Hematopoietic multipotent progenitor cell treated with erythropoietin and hydrocortisone succinate and interleukin-3 and kit ligand, for 8 days (in vitro differentiated cells): ENCODE measurements at places on chromosomes 6 and 20.

GRCh38 chr6:80541886-80542285 lies 435.4 kb downstream of the BCKDHB start:
- DNase-seq = no peak

GRCh38 chr6:139134817-139135577 lies at the start of gene HECA:
TSS of gene HECA (plus strand) at chr6:139135080. CDS start at chr6:139135397, 317 bp downstream.
- peak; percentile 88 for DNase-seq

GRCh38 chr6:134394905-134395304 lies 77.0 kb upstream of the SGK1 start:
- no peak for DNase-seq

GRCh38 chr6:144568241-144568640 lies 283.1 kb downstream of the UTRN start:
- no peak for DNase-seq

GRCh38 chr6:132726608-132726975 lies 12.7 kb upstream of the VNN1 start:
- no peak for DNase-seq

DNA sequence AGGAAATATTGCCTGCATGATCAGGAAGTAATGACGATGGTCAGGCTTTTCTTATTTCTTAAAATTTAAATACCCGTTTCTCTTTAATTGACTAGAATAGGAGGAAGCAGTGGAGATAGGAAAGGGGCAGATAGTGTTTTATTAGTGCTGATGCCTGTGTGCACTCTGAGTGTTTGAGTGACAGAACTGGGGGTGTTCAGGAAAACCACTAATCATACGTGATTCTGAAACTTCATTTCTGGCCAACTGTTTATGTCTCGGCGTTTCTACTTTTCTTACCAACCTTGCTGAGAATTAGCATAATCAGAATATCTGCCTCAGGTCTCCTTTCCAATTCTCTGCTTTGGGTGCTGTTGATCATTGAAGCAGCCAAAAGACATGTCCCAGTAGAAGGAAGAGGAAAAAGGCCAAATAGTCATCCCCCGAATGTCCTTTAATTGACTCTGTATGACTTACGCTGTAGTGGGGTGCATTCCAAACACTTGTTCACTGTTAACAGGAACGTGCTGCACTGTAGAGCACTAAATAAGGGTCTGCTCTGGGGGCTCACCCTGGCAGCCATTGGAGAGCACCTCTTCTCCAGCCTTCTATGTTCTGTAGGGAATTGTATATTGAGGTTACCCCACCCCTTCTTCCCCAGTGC lies 152.9 kb downstream of the JARID2 start:
- no peak for DNase-seq

DNA sequence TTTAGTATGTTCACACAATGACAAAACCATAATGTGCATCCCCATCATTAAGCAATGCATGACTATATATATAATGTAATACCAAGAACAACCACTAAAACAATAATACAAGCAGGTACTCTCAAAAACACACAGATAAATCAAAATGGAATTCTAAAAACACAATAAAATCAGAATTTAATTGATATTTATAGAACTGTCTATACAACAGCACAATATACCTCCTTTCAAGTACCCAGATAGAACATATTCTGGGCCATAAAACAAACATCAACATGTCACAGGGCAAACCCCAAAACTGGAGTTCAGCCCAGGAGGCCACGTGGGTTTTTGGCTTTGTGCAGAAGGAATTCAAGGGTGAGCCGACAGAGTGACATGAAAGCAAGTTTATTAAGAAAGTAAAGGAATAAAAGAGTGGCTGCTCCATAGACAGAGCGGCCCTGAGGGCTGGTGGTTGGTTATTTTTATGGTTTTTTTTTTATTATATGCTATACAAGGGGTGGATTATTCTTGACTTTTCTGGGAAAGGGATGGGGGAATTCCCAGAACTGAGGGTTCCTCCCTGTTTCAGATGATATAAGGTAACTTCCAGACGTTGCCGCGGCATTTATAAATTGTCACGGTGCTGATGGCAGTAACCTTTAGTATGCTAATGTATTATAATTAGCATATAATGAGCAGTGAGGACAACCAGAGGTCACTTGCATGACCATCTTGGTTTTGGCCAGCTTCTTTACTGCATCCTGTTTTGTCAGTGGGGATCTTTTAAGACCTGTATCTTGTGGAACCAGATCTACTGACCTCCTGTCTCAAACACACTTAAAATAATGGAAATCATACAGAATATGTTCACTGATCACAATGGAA lies 5.6 kb downstream of the RAB23 start:
- no peak for DNase-seq

DNA sequence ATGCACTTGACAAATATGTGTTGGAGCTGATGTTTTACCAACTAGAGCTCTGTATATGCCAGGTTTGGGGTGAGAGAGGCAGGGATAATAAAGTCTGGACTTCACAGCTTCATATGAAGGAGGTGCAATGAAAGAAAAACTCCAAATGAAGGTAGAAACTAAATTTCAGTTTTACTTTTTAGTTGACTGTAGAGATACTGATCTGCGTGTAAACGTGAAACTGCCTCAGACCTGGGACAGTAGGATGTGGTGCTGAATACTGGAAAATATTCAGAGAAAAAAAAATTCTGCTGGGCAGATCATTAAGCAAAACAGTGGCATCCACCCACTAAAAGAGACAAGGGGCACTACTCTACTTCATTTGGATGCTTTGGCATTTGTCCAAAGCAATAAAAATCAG lies 94.5 kb downstream of the BACH2 start:
- no peak for DNase-seq

DNA sequence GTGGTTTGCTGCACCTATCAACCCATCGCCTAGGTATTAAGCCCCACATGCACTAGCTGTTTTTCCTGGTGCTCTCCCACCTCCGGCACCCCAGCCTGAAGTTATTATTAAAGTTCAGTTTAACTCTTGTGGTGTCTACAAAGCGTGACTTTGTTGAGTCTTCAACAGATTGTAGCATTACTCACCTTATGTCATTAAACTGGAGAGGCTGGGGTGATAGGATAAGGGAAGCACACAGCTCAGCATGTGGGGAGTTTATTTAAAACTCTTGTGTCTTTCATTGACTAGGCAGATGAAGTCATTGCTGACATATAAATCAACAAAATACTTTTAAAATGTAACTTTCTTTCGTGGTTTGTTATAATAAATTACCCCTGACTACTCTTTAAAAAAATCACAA lies 84.7 kb upstream of the GCM1 start:
- DNase-seq = no peak

DNA sequence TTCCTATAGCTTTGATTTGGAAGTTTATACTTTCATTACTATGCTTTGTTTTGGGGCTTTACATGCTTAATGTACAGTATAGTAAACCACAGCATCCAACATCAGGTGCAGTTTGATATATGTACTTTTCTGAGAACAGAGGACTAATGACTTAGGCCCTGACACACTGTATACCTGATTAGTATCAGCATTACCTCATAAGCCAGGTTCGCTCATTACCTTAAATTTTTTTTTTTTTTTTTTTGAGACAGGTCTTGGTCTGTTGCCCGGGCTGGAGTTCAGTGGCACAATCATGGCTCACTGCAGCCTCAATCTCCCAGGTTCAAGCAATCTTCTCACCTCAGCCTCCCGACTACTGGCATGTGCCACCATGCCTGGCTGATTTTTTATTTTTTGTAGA lies 28.4 kb downstream of the CD109 start:
- no peak for DNase-seq
